NCI-H226 (cell line): ENCODE measurements at places on chromosomes 2 and 18.

DNA sequence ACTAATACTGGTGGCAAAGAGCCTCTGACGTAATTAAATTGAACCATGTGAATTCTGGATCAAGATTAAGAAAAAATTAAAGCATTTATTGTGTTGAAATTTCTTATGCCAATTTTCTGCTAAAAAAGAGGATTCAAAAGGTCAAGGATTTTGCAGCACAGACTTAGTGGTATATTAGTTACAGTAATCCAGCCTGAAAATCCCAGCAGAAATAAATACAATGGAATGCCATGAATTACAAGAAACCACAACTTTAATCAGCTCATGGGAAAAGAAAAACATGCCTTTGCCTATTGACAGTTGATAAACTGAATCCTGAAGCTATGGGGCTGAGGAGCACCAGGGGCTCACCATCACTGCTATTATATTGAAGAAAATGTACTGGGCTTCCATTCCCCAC lies 114.8 kb upstream of the SATB2 start:
- DNase-seq: no peak

- DNase-seq: no peak
These were observed 42.4 kb downstream of the THADA start for GRCh38 chr2:43553341-43553855.

DNA sequence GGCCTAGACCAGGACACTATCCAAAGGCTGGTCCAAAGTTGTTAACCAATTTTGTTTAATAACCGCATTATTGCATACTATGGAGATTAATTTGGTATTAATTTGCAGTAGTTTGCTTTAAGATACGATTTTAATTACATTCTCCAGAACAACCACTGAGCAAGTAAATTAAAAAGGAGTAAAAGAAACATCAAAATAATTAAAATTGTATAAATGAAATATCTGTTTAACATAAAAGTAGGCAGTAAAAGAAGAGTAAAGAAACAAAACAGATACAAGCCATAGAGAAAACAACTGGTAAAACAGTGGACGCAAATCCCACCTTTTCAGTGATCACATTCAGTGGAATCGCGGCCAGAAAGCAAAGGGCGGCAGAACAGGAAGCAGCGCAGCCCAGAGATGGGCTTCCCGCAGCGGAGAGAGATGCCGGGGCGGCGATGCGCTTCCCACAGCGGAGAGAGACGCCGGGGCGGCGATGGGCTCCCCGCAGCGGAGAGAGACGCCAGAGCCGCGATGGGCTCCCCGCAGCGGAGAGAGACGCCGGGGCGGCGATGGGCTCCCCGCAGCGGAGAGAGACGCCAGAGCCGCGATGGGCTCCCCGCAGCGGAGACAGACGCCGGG lies 176.8 kb downstream of the RTP5 start:
- DNase-seq: no peak

GRCh38 chr2:106062627-106063026 lies 131.5 kb downstream of the UXS1 start:
- DNase-seq: no peak

DNA sequence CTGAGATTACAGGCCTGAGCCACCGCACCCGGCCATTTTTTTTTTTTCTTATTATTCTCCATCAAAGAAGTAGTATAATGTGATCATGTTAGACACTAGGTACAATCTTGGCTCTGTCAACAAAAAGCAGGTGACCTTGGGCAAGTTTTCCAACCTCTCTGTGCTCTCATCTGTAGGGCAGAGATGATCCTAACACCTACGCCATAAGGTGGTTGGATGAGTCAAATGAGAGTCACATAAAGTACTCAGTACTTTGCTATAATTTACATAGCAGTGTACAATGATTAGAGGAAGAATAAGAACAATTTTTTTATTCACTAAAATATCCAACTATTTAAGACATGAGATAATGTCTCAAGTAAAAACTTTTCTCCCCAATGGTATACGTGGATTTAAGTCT lies 128.6 kb downstream of the TGIF1 start:
- DNase-seq: no peak
